ENCODE measurements at places on chromosomes 5 and 9. TPM values are rescaled to one million over a fixed set of nuclear protein-coding genes. Genes with fewer than 3 reads are reported as not detected.

DNA sequence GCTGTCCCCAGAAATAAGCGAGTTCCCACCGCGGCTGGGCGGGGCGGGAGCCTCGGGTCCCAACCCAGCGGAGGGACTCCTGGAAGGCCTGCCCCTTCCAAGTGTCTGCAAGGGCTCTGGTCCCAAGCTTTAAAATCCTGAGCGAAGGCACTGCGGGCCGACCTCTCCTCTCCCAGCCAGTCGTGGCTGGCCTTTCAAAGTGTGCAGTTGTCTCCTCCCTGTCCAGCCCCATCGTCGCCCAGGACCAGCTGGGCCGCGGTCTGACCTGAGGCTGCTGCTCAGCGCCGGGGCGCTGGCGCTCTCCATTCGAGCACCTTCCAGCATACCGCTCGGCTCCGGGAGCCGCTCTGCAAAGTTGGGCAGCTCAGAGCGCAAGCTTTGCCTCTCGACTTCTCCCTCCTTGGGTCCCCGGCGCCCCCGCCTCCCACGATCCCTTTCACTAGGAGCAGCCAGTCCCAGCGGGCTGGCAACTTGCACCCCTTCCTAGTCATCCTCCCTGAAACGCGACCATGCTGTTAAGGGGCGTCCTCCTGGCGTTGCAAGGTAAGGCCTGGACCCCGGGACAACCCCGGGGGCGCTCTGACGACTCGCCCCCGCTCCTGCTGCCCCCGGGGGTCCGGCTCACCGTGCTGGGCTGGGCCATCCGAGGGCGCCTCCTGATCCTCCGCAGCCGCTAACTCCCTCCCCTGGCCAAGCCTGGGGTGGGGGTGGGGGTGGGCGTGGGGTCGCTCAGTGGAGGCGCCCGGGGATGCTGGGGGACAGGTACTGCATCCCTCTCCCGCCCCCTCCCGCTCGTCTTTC is at the start of gene MAMDC2:
TSS of gene MAMDC2 (plus strand) at position 160 of the 801 bp plus-strand sequence. CDS start at position 510, 350 bp downstream.
- peak; percentile 73 for DNase-seq

DNA sequence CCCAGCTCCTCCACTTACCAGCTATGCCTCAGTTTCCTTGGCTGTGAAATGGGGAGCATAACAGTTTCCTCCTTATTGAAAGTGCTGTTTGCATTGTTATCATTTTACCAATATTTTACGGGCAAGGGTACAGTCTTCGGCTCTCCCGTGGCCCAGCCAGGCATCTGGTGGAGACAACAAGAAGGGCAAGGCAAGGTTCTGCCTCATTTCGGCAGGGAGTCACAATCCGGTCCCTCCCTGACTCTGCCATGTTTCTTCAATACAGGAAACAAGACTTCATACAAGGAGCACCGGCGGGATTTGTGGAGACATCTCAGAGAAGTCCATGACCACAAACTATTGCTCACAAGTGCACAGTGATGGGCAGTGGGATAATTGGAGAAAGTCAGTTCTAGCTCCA is 174.0 kb downstream of the FGF18 start:
- no peak for DNase-seq

DNA sequence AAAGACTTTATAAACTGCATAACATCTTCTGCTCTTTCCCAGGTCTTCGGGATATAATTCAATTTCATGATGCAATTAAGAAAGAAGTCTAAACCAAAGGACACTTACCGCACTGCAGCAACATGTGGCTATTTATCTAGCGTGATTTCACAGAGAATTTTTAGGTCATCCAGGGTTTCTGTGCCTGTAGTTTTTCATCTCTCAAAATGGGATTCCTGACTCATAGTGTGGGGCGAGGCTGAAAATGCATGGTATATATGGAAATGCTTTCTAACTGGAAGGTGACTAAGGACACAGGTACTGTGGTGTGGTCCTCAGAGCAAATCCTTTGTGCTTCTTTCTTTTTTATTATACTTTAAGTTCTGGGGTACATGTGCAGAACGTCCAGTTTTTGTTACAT is 557.7 kb upstream of the KLF4 start:
- no peak for DNase-seq

The TLX3 gene
- 0.83 TPM for total RNA-seq

GRCh38 chr5:94693845-94694370 is 75.4 kb downstream of the SLF1 start:
- DNase-seq = no peak

- no peak for DNase-seq
These were observed 1309.2 kb upstream of the C9orf72 start for GRCh38 chr9:28882529-28882928.

- no peak for DNase-seq
These were observed 214.2 kb downstream of the SLF1 start for GRCh38 chr5:94832685-94833084.

DNA sequence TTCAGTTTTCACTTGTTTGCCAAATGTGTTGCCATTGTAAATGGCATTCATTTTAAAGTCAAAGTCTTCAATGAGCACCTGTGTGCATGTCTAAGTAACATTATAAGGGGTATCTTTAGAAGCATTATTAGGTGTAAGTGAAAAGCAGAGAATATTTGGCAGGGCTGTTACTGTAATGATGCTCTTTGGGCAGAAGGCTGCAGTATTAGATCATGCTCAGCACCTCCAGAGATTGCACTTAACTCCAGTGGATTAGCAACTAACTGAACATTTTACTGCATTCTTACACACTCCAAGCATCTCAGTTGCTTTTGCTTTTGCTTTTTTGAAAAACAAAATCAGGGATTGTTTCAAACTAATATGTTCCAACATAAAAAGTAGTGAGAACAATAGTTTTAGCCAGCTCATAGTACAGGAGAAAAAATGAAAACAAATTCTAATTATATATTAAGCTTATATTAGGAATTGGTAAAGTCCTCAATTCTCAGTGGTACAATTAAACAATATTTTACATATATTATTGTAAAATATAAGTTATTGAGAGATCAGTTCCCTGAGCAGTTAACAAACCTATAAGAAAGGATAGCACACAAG is 1740.9 kb upstream of the CDH9 start:
- DNase-seq = peak; percentile 17

GRCh38 chr9:134304690-134305089 is 21.6 kb upstream of the RXRA start:
- DNase-seq = no peak

- DNase-seq = no peak
These were observed 109.8 kb downstream of the GIN1 start for GRCh38 chr5:103010168-103010567.

The AFAP1L1 gene
- total RNA-seq = 4.7 TPM

The CCNG1 gene
- 496 TPM for total RNA-seq

GRCh38 chr9:99368341-99369326 is 146.6 kb downstream of the SEC61B start:
- DNase-seq = peak; percentile 38

The SHC3 gene
- 2.5 TPM for total RNA-seq

DNA sequence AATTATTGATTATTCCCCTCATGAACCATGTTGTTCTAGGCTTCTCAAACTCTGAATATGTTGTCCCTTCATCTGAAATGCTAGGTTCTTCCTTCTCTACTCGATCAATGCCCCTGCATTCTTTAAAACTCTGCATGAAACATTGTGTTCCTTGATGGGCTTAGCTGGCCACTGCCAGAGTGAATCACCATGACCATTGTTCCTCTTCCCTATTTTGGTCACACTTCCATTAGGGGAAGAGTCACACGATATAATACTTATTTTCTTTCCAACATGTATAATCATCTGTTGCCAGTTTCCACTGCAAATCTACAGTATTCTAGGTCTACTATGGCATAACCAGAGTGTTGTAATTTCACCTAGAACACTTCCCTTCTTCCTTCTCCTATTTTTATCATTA is 247.9 kb downstream of the TRPM3 start:
- DNase-seq = no peak

The FOXD4L5 gene
- total RNA-seq = not detected

GRCh38 chr5:143582176-143582575 is 178.7 kb upstream of the NR3C1 start:
- peak; percentile 28 for DNase-seq

DNA sequence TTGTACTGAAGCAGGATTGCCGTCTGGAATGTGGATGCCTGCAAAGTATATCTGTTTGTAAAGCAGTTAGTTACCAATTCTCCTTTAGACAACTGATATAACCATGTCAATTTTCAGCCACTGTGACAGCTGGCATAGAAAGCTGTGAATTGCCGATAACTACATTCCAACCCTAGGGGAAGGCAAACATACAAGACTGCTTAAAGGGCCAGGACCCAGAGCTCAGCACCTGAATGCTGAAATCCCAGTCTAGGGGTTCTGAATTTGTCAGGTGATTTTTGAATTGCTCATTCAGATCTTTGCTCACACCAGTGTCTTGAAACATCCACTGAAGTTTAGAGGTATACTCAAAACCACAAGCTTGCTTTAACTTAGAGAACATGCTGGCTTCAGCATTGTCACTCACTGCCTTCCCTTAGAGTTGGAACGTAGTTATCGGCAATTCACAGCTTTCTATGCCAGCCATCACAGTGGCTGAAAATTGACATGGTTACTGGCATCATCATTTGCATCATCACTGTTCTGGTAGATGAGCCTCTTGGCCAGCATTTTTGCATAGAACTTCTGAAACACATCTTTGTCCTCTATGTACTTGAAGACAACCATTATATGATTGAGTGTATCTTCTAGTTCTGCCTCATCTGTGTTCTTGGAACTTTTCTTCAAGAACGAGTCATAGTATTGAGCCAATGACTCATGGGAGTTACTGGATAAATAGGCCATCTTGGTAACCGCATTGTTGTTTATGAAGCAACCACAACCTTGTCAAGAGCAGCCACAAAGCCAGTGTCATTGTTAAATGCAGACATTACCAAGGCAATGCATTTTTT is 82.1 kb downstream of the CCDC192 start:
- no peak for DNase-seq

GRCh38 chr5:78243639-78244038 is 50.9 kb downstream of the AP3B1 start:
- DNase-seq = no peak

DNA sequence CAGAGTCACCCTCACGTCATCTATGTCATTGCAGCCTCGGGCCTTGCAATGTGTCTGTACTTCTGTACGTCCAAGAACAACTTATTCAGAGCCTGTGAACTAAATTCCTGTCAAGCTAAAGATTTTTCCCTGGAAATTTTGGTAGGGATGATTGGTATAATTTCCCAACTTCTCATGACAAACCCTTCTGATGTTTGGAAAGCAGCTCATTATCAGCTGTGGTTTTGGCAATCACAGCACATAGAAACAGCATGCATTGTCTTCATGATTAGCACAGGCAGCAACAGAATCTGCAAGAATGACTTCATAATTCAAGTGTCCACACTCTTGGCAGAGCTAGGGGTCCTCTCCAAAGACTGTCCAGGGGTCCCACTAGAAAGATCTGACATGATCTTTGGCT is 49.5 kb downstream of the APBA1 start:
- DNase-seq = no peak

GRCh38 chr5:80122579-80122978 is 87.4 kb downstream of the THBS4 start:
- no peak for DNase-seq

The DDX4 gene
- not detected for total RNA-seq

DNA sequence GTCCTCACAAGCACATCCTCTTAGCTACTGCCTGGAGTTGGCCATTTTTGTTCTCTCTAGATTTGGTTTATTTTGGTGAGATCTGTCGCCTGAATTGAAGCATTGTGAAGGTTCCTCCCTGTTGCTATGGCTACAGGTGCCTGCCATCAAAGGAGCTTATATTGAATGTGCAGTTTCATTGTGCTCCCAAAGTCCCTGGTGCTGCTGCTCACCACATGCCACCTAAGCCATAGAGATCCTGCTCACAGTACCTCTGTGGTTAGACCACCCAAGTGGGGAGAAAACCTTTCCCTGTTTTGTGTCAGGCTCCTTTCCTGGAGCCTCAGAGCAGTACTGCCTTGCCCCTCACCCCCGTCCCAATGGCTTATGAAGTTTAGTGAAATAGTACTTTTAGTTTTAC is 383.4 kb downstream of the TMEM38B start:
- no peak for DNase-seq

GRCh38 chr9:23563517-23563916 is 262.5 kb downstream of the ELAVL2 start:
- DNase-seq = no peak

GRCh38 chr9:14883310-14883944 is 26.8 kb downstream of the FREM1 start:
- no peak for DNase-seq

The INSL4 gene
- not detected for total RNA-seq

The SV2C gene
- 0.12 TPM for total RNA-seq

DNA sequence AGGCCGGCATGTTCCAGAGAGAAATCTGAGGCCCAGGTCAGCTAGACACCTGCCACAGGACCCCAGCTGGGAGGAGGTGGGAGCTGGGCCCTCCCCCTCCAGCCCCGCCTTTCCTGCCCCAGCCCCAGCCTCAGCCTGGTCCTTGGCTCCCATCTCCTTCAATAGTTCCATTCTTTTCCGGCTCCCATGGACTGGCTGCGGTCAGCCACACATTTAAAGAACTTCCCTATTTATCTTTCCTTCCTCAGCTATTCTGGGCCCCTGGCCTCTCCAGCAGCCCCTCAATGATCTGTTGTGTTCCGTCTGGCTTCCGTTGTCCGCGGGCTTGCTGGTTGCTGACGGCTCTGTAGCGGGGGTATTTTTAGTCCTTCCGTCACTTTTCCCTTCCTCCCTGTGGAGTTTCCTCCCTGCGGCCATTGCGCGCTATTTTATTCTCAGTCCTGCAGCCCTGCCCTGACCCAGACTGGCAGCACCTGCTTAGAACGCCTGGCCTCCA is 73.8 kb downstream of the AMBP start:
- DNase-seq = no peak

DNA sequence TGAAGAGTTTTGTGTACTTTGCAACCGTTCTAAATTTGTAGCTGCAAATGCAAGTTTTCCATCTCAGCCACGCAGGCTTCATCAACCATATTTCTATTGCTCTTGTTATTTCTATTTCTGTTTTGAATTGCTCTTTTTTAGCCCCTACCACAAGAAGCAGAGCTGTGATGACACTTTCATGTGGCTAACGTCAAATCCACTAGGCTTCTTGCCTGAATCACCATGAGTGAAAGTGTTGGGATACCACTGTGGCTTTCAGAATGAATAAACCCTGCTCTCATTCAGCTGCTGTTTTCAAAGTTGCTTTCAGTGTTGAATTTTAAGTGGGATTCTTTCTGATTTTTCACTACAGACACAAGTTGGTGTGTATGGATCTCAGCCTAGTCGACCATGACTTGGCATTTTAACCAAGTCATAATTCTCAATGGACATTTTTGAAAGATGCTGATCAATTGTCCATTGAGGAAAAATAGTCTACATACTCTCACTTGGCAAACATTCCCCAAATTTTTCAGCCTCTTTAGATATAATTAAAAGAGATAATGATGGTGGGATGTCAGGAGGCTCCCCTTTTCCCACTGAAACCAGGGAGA is 41.0 kb upstream of the MTAP start:
- DNase-seq = no peak

GRCh38 chr5:66969963-66970362 is 226.6 kb downstream of the CD180 start:
- DNase-seq = no peak

GRCh38 chr5:179314606-179315355 is 30.5 kb downstream of the ADAMTS2 start:
- no peak for DNase-seq

Measured in GM23338 (cell line).